Stimulated activated CD4-positive, alpha-beta T cell treated with anti-CD3 and anti-CD28 coated beads, TNF-alpha, amount 100 ng/mL, for 4 hours (primary cell): ENCODE measurements at places on chromosomes 5 and 9.

- DNase-seq = no peak
Observed at GRCh38 chr9:76322810-76323209, 71.4 kb downstream of the RFK start.

GRCh38 chr9:128149001-128149701 is at the start of gene LCN2:
TSS of gene LCN2 (plus strand) at chr9:128149453. CDS start at chr9:128149526, 73 bp downstream.
- DNase-seq = no peak

DNA sequence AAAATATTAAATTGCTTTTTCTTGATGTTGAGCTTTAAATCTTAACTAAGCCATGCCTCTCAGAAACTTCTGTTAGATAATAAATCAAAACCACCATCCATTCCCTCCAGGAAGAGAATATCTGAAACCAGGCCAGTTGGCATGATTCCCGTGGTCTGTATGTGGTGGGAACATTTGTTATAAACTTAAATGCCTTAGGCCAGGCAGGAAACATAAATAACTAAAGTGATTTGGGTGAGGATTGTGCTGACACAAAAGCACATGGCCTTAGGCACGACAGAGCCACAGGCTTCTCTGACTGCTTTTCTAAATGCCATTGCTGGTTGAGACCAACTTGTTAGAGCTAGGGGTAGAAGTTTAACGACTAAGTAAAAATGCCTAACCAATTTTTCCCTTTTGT is 255.9 kb downstream of the GABRG2 start:
- no peak for DNase-seq

DNA sequence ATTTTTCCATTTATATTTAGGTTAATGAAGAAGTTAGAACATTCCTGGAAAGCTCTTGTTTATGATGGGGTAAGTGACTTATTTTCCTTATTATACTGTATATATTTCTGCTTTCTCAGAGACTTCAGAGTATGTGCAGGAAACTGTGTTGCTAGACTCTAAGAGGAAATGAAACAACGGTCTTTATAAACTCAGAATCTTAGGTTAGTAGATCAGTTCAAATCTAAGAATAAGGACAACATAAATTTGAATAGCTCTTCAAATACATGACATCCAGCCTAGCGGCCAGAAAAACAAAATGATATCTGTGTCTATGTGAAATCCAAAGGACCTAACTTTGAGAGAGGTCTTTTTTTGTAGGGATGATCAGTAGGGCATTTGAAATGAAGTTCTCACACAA is 94.3 kb downstream of the PRKACG start:
- DNase-seq = no peak

GRCh38 chr9:6978591-6978990 is 220.8 kb downstream of the KDM4C start:
- DNase-seq = no peak

GRCh38 chr9:11735391-11735790 is 957.8 kb upstream of the TYRP1 start:
- no peak for DNase-seq

DNA sequence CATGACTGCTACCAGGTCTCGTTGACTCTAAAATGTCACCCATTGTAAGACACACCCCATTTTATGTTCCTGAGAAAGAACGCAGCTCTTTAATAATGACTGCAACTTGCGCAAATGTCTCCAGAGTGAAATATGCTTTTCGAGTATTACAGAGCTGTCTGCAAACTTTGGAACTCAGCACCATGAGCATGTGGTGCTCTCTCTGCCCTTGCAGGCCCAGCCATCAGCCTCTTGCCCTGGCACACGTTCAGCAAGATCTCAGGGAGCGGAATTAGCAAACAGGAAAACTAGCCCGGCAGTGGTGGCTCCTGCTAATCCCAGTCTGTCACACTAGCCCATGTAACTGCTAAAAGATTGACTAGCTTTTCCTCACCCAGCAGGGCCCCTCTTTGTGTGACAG is 114.5 kb upstream of the SLC1A3 start:
- DNase-seq = no peak

- no peak for DNase-seq
Observed at GRCh38 chr5:1470762-1471211, 25.5 kb upstream of the SLC6A3 start.

- DNase-seq = no peak
Observed at GRCh38 chr9:18865542-18865941, 167.5 kb downstream of the SAXO1 start.

DNA sequence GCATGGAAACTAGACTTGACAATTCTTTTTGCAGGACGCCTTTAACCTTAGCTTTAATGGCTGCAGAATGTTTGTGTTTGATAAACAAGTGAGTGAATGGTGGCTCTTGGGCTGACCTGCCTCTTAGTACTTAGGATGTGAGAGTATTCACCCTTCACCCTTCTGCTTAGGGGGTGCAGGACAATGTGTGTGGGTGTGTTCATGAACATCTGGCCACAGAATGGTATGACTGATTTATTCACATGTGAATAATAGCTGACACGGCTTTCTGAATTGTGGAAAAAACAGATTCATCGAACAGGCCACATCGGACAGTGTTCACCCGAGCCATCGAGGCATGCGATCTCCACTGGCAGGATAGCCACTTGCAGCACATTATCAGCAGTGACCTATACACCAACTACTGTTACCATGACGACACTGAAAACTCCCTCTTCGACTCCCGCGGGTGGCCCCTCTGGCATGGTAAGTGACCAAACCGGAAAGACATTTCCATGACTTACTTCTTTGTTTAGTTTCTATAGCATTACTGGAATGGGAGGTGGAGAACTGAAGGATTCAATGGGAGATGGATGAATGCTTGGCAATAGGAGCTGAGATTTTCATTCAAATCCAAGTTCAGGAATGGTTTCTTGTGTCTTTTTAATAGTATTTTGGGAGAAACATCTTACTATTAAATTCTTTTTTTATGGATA is 193.6 kb downstream of the ZSWIM6 start:
- no peak for DNase-seq

DNA sequence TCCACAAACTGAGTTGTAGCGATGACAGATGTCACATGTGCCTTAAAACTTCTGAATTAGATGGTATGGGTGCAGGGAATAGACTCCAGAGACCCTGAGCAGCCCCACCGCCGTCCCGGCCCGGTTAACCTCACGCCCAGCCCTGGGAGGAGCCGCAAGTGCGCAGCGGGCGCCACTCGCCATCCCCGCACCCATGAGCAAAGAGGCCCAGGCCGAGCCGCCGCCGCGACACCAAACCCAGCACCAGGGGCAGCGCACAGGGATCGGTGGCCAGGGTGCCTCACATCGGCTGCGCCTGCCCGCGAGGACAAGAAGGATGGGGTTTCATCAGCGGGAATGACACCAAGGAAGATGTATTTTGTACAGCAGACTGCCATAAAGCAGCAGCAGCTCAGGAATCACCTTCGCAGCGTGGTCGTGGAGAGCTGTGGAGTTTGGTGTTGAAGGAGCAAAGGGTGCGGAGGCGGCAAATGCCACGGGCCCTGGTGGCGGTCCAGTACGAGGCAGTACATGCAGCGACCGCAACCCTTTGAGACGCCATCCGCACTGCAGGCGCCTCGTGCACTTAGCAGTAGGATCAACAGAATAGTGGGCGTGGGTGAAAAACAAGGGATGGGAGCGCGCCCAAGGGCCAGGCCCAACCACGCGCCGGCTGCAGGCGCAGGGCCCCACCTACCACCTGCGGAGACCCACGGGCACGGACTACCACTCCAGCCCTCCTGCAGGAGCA is 89.7 kb downstream of the ZNF366 start:
- no peak for DNase-seq

DNA sequence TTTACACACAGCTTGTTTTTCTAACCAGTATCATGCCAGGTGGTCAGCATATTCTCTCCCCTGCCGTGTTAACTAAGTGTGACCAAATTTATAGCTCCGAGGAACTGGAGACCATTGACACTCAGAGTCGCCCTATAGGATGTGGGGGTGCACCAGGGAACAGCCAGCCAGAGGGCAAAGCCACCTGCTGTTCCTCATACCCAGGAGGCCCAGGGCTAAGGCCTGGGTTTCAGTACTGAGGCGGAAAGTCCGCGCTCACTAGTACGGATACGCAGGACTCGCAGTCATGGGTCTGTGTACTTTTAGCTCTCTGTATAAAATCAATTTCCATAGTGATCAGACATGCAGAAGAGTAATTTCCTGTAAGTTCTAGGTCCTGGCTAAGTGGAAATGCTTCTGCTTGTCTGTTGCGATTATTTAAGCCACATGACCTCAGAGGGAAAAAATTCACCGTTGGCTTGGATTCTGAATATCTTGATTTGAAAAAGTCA is 247.0 kb downstream of the AOPEP start:
- DNase-seq = no peak

DNA sequence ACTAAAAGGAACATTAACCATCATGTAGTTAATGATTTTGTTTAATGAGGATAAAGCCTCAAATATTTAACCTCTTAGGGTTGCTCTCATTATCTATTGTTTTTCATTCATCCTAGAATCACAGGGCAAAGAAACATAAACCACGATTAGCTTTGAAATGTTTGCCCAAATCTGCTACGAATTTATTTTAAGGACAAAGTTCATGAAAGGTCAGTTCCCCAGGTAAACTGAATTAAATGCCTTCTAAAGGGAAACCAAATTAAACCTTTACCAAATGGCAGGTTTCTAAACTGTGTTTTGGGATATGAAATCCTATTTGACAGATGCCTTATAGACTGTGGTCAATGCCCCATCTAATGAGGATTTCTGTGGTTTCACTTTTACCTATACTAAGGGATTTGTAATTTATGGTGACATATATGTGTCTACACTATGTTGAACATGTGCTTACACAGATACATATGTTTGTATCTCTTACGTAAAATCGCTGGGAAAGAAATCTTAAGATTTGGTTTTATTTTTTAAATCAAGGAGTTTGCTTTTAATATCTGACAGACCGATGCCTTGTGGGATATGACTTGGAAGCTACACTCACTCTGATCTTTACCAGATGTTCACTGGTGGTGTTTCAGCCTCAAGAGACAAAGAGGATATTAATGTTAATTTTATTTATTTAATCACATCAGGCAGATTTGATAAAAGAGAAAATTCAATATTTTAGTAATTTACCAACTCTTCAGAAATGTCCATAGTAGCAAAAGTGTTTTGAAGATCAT is 188.4 kb downstream of the GLIS3 start:
- no peak for DNase-seq

DNA sequence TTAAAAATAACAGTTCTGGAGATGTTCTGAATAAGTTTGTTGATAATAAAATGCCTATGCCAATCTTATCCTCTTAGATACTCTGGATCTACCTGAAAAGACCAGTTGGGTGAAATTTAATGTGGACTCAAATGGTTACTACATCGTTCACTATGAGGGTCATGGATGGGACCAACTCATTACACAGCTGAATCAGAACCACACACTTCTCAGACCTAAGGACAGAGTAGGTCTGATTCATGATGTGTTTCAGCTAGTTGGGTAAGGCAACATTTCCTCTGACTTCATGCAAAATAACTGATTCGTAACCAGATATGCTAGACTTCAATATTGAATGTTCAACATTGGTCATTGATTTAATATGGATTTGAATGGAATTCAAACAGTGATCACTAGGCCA is 27.0 kb downstream of the ERAP2 start:
- no peak for DNase-seq

DNA sequence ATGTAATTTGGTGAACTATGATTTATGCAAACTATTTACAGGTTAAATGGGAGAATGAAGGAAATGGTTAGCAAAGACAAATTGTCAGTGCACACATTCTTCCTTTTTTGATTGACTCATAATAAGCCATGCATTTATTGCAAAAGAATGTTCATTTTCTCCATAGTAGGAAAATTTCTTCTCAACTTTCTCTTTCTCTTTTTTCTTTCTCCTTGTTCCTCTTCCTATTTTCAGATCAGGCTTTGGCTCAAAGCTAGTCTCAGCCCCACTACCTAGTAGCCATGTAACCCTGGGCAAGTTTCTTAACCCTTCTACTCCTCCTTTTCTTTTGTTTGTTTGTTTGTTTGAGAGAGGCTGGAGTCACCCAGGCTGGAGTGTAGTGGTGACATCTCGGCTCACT is 156.6 kb downstream of the PIK3R1 start:
- no peak for DNase-seq

GRCh38 chr5:12652201-12652600 is 748.0 kb upstream of the CTNND2 start:
- DNase-seq = no peak

- no peak for DNase-seq
Observed at GRCh38 chr5:179596421-179596820, 27.1 kb downstream of the HNRNPH1 start.

DNA sequence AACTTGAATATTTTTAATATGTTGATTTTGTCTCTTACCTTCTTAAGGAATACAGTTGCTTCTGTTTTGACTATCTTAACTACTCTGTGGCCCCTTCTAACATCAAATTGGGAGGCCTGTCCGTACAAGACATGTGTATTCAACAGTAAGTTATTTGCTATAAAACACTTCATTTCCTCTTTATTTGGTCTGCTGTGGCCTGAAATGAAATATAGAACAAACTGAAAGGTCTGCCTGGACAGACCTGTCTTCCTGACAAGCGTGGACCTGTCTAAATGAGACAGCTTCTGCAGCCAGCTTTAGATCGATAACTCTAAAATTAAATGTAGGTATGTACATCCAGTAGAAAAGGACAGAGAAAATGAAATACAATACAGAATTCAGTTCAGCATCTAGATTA is 2.2 kb upstream of the LPAR1 start:
- DNase-seq = no peak

- no peak for DNase-seq
Observed at GRCh38 chr5:15790446-15791018, 290.6 kb downstream of the FBXL7 start.

- no peak for DNase-seq
Observed at GRCh38 chr9:8189881-8190280, 390.3 kb upstream of the DMAC1 start.

- DNase-seq = no peak
Observed at GRCh38 chr5:150021491-150022157, 21.1 kb downstream of the HMGXB3 start.

- DNase-seq = no peak
Observed at GRCh38 chr9:1261879-1262766, 212.0 kb downstream of the DMRT2 start.

DNA sequence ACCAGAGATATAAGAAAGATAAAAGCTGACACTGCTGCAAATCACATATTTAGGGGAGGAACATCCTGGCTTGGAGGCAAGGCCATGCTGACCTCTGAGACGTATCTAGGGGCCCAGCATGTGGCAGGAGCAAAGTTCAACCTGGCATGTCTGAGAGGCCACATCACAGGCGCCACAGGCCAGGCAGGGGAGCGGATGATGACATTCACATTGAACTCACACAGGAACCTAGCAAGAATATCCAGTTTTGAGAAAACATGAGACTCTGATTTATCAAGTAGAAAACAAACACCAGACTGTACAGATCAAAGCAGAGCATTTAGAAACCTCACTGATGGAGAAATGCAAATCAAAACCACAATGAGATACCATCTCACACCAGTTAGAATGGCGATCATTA is 64.2 kb upstream of the STK32A start:
- DNase-seq = no peak
